NCI-H2081 treated with DMSO at 0.1 percent for 48 hours (cell line): ENCODE measurements at places on chromosomes 16 and 17.

- no peak for DNase-seq
Measured at GRCh38 chr16:7290682-7291081, 42.0 kb upstream of the RBFOX1 start.

- DNase-seq, result no peak
Measured at GRCh38 chr16:67703626-67704025, 15.5 kb downstream of the GFOD2 start.

GRCh38 chr16:57536306-57537193 lies at the start of gene CCDC102A:
Gene CCDC102A (minus strand): TSS chr16:57536571. CDS start chr16:57529177, 7,394 bp downstream.
- DNase-seq, result no peak

DNA sequence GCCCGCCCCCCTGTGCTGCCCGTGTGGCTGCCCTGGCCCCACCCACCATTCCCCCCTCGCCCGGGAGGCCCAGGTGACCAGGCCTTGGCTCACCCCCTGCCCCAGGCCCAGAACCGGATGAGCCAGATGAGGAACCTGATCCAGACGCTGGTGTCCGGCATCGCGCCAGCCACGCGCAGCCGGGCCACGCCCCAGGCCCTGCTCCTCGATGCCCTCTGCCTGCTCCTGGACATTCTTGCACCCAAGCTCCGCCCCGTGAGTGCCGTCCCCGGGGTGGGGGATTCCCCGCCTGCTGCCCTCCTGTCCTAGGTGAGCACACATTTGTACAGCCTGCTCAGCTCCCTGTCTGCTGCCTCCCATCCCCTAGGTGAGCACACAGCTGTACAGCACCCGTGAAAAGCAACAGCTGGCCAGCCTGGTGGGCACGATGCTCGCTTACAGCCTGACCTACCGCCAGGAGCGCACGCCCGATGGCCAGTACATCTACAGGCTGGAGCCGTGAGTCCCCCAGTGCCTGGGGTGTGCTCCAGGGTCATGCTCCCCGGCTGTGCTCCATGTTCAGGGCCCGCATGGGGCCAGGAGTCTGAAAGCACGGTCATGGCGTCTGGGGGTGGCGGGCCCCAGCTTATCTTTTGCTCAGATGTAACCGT lies 4.8 kb downstream of the GNG13 start:
- no peak for DNase-seq

DNA sequence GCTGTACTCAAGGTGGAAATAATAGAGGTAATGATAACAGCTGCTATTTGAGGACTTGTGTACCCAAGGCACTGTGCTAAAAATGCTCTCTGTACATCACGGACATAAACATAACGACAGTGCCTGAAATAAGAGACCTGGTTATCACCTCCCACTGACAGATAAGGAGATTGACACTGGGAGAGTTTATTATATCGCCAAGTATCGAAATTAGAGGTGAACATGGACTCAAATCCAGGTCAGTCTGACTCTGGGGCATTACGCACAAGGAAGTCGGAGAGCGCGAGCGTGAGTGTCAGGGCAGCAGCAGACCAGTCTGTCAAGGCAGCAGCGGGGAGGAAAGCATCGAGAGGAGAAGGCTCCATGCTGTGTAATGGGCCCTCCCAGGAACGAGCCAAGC lies 57.1 kb downstream of the GOSR1 start:
- DNase-seq, result no peak

DNA sequence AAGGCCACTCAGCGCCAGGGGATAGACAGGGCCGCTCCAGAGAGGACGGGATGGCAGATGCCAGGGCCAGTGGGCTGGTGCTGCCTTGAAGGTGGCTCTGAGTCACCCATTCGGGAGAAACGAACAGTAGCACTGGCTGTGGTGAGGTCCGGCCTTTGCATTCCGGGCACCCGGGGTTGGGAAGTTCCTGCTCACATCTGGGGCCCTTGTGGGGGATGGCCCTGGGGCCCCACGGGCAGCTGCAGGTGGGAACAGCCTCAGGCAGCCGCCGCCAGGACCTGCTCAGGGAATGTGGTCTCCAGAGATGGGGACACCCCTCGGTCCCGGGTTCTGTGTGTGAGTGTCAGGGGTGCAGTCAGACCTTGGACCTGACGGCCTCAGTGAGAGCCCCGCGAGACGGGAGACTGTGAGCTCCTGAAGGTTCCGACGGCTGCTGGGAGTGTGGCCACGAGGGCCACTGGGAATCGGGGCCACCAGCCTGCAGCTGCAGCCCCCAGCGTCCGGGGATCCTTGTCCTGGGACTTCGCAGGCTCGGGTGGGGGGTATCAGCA lies 1.4 kb downstream of the CBFA2T3 start:
- no peak for DNase-seq

GRCh38 chr17:50767030-50767429 lies 288 bp downstream of the ANKRD40CL start:
- DNase-seq, result no peak

DNA sequence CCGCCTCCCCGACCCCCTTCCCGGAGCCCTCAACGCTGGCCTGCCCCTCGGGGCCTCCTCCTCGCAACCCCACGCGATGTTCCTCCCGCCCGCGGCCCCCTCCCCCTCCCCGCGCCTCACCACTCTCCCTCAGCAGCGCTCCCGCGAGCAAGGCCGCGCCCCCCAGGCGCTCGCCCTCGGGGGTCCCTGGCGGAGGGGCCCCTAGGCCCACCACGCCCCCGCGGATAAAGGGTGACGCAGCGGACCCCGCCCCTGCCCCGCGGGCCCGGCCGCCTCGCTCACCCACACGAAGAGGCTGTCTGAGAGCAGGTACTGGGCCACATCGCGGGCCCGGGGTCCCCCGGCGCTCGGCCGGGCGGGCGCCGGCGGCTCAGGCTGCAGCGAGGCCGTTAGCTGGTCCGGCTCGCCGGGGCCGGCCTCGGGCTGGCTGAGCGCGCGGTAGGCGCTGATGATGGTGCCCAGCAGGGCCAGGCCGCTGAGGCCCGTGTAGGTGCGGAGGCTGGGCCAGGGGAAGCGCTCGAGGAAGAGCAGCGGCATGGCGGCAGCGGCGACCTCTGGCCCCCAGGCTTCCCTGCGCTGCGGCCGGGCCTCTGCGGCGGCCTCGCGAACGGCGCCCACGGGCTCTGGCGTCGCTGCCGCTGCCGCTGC lies 430 bp downstream of the AMFR start:
- DNase-seq, result no peak

DNA sequence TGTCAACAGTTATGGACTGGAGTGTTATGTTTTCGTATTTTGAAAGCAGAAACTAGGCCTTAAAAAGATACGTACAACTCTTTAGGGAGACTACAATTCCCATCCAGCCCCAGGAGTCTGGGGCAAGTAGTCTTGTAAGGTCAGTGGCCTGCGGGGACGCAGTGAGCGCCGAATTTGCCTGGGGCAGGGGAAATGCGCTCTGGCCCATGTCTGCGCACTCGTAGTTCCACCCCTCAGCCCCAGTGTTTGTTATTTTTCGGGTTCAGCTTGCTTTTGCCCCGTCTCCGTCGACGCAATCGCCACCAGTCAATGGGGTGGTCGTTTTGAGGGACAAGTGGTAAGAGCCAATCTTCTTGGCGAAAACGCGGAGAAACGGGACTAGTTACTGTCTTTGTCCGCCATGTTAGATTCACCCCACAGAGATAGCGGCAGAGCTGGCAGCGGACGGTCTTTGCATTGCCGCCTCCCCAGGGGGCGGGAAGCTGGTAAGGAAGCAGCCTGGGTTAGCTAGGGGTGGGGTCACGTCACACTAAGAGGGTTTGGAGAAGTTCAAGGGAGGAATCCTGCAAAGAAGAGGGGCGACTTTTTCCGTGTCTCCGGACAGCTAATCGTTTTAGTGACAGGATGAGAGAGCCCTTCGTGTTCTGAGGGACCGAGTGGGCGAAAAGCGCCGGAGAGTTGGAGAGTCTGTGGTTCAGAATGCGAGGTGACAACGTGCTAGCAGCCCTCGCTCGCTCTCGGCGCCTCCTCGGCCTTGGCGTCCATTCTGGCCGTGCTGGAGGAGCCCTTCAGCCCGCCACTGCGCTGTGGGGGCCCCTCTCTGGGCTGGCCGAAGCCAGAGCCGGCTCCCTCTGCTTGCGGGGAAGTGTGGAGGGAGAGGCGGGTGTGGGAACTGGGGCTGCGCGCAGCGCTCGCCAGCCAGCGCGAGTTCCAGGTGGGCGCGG lies 1.1 kb upstream of the BRCA1 start:
- DNase-seq, result no peak

GRCh38 chr16:53844804-53845203 lies 140.8 kb downstream of the FTO start:
- DNase-seq, result no peak

GRCh38 chr16:85910854-85911247 lies 11.9 kb downstream of the IRF8 start:
- DNase-seq, result no peak

GRCh38 chr17:50917418-50917743 lies 51.2 kb upstream of the TOB1 start:
- DNase-seq, result no peak

GRCh38 chr16:20026361-20027072 lies 47.2 kb downstream of the GPR139 start:
- no peak for DNase-seq

DNA sequence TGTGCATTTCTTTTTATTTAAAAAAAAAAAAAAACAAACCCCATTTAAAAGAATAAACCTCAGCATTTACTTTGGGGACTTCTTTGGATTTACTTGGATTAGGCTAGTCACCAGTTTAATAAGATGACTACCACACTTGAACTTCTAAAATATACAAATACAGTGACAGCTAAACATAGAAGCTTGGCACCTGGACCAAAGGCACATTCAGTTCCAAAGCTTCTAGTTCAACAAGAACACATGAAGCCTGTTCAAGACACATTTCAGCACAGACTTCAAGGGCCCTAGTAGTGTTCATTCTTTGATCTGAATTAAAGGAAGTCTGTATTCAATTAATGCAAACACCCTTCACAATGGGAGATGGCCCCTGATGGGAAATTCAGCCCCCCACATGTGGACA lies 11.6 kb upstream of the ROGDI start:
- no peak for DNase-seq

GRCh38 chr17:65547253-65547670 lies 14.2 kb downstream of the AXIN2 start:
- DNase-seq, result no peak

GRCh38 chr16:5756969-5757368 lies 659.4 kb upstream of the EEF2KMT start:
- DNase-seq, result no peak

GRCh38 chr17:82873521-82873920 lies 33.7 kb upstream of the ZNF750 start:
- DNase-seq, result no peak

DNA sequence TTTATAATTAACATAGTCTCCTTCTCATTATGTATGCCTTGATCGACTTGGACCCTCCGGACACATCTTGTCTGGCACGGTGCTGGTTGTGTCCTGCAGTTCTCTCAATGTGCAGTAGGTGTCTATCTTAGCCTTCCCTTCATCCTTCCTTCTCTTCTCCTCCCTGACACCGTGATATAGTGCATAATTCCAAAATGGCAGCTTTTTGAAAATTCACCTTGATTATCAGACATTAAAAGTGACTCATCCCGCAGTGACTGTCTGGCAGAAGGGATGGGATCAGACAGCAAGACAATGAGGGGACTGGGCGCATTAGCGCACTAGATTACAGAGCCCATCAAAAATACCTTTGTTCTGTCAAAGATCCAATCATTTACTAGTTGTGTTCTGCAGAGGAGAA lies 70.0 kb upstream of the PMFBP1 start:
- no peak for DNase-seq

- no peak for DNase-seq
Measured at GRCh38 chr17:78045316-78045715, 83.2 kb downstream of the TMC6 start.

DNA sequence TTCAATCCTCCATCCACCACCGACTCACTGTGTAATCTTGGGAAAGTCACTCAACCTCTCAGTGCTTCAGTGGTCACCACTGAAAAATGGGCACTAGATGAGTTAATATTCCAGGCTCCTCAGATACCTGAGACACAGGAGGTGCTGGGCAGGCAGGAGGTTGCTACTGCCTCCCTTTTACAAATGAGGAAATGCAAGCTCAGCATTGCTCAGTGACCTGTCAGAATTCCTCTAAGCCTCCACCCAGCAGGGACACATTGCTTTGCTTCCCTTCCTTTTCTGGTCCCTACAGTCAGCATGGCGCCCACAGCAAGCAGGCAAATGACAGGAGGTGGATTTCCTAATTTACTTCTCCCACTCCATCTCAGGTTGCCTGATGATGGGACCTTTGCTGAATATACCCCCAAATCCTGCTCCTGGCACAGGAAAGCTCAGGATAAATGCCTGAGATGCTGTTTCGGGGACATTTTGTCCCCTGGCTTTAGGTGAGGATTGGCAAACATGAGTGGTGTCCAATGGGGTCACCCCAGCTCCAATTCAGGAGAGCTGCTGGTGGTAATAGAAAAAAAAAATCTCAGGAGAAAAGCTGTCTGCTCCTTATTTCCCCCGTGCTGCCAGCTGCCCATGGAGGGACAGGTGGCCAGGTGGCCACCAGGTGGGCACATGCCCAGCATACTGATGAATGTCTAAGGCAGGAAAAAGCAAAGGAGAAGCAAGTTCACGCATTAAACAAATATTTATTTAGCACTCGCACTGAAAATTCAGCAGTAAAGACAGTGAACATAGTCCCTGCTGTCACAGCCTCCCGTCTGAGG lies 5.0 kb upstream of the KRT13 start:
- DNase-seq, result no peak
